Fibroblast of lung (primary cell): ENCODE measurements at places on chromosomes 5 and 9.
A peak's percentile ranks its signal among the peaks of the same experiment; 100 is the strongest.

GRCh38 chr5:73370095-73370494 is 78.5 kb downstream of the FOXD1 start:
- H3K36me3 ChIP-seq = no peaks in the 10 kb centered on the region
- peaks cover 31% of the 10 kb centered on the region for H3K4me1 ChIP-seq
- H3K4me3 ChIP-seq = no peak overlapping the region
- no peak for DNase-seq
- peak overlapping the region; percentile 91 for H3K27ac ChIP-seq

GRCh38 chr5:154653764-154654485 is 101.3 kb upstream of the LARP1 start:
- no peak overlapping the region for H3K27ac ChIP-seq
- no peak overlapping the region for H3K4me3 ChIP-seq
- peaks cover 5% of the 10 kb centered on the region for H3K4me1 ChIP-seq
- no peaks in the 10 kb centered on the region for H3K27me3 ChIP-seq
- no peak for DNase-seq

GRCh38 chr5:15501091-15501791 is 1.3 kb downstream of the FBXL7 start:
- H3K27ac ChIP-seq = peak overlapping the region; percentile 80
- H3K4me1 ChIP-seq = peaks cover 2% of the 10 kb centered on the region
- H3K36me3 ChIP-seq = no peaks in the 10 kb centered on the region
- peak; percentile 91 for DNase-seq
- H3K27me3 ChIP-seq = no peaks in the 10 kb centered on the region

DNA sequence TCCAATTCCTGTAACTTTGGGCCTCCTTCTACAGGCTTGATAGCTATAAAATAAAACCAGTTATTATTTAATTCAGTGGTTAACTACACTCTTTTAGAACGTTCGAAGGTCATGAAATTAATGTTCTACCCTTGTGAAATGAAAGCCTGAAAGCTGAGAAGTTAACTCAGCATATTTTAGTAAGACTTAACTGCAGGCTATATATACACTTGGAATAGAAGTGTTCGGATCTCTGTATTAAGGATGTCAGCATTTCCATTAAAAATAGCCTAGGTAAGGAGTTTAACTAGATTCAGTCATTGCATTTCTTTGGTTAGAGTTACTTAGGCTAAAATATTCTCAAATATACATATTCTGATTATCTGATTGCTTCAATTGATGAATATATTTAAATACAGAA is 229.2 kb downstream of the MRPS30 start:
- no peaks in the 10 kb centered on the region for H3K4me1 ChIP-seq

DNA sequence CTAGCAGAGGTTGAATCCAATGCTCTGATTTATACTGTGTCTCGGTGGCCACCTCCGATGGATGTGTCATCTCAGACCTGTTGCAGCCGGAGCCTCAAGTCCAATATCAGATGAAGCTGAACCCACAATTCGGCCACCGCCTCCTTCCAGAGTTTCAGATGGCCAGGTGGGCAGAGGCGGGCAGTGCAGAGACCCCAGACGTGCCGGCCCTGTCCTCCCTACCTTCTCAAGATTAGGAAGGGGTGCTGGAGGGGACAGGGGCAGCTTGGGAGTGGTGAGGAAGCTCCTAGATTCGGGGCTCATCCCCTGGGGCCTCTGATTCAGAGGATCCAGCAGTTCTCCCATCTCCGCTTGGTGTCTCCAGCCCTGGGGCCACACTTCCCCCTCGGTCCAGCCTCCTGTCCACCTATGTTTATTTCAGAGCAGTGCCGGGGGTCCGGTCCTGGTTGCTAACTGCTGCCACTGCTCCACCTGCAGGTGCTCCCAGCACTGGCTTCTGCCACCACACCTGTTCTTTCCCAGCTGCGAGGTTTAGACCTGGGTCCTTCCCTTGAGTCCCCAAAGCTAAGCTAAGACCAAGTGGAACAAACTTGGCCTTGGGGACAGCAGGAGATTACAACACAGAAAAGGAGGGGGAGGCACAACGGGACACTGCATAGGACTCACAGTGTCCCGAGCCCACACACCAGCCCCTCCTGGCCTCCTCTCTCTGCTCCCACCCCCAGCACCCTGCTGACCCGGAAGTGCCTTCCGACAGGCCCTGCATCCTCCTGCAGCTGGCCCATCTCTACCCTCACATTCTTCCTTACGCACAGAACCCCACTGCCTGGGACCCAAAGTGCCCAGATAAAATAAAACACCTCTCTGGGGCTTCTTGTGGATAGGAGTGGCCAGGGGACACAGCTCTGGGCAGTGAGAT is 81.6 kb downstream of the NTNG2 start:
- H3K27me3 ChIP-seq = peaks cover 18% of the 10 kb centered on the region
- no peak for DNase-seq
- H3K4me3 ChIP-seq = no peak overlapping the region

DNA sequence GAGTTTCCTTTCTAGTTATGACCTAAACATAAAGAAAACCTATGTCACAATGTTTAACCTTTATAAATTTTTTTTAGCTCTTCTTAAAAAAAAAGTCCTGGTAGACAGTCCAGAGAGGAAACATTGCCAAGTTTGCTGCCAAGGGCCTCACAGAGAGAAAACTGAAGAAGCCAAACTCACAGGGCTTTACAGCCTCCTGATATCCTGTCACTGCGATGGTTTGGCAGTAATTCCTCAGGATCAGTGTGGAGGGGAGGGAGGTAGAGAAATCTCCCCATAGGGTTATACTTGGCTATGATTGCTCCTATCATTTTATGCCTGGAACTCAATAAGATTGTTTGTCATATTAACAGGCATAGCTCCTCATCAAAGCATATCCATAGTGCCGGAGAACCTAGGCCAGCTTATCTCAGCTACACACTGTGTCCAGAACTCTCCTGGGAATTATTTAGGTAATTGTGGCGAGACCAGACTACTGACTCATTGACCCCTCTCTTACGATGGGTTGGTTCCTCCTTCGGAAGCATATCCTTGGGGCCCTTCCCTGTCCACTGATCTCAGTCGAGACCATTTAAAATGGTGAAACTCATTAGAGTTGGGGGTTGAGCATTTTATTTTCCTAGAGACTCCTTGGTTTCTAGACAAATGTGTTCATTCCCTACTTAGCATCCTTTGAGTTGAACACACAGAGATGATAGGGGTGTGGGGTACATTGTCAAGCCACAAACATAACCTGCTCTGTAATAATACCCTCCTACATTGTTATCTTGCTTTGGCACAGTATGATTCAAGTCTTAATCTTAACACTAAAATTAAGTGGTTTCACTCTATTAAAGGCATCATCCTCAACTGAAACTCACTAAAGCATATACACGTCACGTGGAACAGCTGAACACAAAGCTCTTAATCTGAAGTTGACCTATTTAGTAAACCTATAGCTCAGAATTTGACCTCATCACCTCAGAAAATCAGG is 53.4 kb upstream of the TMC1 start:
- peak; percentile 84 for DNase-seq
- no peak overlapping the region for H3K27ac ChIP-seq
- H3K4me1 ChIP-seq = no peaks in the 10 kb centered on the region
- no peaks in the 10 kb centered on the region for H3K27me3 ChIP-seq
- H3K36me3 ChIP-seq = no peaks in the 10 kb centered on the region

DNA sequence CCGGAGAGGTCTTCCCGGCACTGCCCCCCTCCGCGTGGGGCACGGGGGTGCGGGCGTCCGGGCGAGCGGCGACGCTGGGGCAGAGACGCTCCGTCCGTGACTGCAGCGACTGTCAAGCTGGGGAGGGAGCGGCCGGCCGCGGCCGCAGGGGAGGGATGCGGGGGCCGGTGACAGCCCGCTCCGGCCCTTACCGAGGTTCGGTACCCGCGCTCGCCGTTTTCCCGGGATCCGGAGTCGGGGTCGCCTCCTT is 400 bp downstream of the KDM4C start:
- H3K36me3 ChIP-seq = no peaks in the 10 kb centered on the region
- no peak for DNase-seq
- H3K27ac ChIP-seq = peak overlapping the region; percentile 99
